Keratinocyte (primary cell): ENCODE measurements at places on chromosomes 7 and 10. TPM values are rescaled to one million over a fixed set of nuclear protein-coding genes. Genes with fewer than 3 reads are reported as not detected.

BMPER gene
- 0.57 to 0.67 TPM (median 0.58 TPM) in 3 replicates for polyA plus RNA-seq

NKX1-2 gene
- polyA plus RNA-seq, result 0.89 to 3.6 TPM (median 1.9 TPM) in 3 replicates

- H3K27me3 ChIP-seq, result no peaks in the 10 kb centered on the region
- peak overlapping the region; percentile 13 for H3K4me3 ChIP-seq
- peaks cover 44% of the 10 kb centered on the region for H3K4me1 ChIP-seq
- H3K36me3 ChIP-seq, result no peaks in the 10 kb centered on the region
- peak overlapping the region; percentile 19 for H3K27ac ChIP-seq
Measured at GRCh38 chr7:121940918-121941317, 68.0 kb downstream of the PTPRZ1 start.

DNA sequence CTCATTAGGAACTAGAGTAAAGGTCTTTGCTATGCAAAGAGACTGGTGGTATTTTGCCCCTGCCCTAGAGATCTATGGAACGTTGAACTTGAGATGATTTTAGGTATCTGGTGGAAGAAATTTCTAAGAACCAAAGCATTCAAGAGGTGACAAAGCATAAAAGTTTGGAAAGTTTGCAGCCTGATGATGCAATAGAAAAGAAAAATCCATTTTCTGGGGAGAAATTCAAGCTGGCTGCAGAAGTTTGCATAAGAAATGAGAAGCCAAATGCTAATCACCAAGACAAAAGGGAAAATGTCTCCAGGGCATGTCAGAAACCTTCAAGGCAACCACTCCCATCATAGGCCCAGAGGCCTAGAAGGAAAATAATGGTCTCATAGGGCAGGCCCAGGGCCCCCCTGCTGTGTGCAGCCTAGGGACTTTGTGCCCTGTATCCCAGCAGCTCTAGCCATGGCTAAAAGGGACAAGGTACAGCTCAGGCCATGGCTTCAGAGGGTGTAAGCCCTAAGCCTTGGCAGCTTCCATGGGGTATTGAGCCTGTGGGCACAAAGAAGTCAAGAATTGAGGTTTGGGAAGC is 16.5 kb downstream of the TFPI2 start:
- DNase-seq, result no peak
- H3K36me3 ChIP-seq, result no peaks in the 10 kb centered on the region
- no peaks in the 10 kb centered on the region for H3K4me1 ChIP-seq
- H3K4me3 ChIP-seq, result no peak overlapping the region
